Activated naive CD4-positive, alpha-beta T cell treated with anti-CD3 and anti-CD28 coated beads for 36 hours (primary cell): ENCODE measurements at places on chromosomes 2 and 18.

DNA sequence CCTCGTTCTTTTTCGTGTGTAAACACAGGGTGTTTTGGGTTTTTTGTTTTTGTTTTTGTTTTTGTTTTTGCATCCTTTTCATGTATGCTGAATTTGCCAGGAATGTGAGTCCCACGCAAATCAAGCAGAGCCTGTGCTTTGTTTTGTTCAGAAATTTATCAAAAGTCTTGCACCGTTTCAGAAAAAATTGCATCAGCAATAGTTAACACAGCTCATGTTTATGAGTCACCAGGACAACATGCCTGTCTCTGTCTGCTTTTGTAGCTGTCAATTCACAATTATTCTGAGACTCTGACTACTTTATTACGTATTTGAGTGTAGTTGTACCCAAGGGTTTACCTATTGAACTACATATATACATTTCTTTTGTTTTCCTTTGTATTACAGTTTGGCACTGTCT is 38.3 kb downstream of the MRPL44 start:
- no peak for DNase-seq

DNA sequence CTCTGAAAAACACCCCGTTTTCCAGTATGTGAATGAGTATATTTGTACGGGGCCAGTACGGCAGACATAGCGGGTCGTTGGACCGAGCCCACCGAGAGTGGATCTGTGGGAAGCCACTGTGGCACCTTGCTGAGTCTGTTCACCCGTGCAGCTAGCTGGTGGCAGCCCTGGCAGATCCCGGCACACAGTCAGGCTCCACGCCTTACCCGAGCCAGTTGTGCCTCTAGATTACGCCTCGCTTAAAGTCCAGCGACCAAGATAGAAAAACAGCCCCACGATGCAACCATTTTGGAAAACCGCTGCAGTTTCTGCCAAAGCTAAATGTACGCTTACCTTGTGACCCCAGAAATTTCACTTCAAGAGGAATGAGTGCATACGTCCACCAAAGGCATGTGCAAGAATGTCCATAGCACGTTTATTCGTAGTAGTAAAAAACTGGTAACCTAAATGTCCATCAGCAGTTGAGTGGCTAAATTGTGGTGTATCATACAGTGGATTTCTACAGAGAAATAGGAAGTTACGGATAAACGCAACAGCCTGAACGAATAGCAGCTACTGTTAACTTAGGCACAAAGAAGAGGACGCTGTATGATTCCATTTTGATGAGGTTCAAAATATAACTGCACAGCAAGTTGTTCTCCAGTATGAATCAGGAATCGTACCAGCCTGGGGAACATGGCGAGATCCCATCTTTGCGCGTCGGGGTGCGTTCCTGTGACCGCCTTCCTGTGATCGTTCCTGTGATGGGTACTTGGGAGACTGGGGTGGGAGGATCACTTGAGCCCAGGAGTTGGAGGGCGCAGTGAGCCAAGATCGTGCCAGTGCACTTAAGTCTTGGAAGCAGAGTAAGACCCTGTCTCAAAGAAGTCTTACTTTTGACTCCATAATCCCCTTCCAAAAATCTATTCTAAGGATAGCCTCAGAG is 688 bp upstream of the WDR33 start:
- no peak for DNase-seq

GRCh38 chr2:190080527-190081049 is 18.1 kb upstream of the MSTN start:
- no peak for DNase-seq

DNA sequence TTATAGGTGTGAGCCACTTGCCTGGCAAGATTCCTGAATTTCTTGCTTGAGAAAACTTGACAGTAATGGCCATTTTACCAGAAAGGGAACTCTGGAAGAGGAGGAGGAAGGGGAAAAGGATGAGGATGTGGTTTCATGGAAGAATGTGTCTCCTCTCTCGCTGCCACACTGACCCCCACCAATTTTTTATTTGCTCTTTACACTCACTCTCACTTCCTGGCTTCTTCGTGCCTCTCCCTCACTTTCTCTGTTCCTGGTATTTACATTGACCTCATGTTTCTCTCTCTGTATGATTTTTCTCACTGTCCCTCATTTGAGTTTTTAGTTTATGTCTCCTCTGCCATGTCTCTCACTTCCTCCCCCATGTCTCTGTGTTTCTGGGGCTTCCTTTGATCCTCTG is 134.5 kb upstream of the CAB39 start:
- DNase-seq, result peak; percentile 19

DNA sequence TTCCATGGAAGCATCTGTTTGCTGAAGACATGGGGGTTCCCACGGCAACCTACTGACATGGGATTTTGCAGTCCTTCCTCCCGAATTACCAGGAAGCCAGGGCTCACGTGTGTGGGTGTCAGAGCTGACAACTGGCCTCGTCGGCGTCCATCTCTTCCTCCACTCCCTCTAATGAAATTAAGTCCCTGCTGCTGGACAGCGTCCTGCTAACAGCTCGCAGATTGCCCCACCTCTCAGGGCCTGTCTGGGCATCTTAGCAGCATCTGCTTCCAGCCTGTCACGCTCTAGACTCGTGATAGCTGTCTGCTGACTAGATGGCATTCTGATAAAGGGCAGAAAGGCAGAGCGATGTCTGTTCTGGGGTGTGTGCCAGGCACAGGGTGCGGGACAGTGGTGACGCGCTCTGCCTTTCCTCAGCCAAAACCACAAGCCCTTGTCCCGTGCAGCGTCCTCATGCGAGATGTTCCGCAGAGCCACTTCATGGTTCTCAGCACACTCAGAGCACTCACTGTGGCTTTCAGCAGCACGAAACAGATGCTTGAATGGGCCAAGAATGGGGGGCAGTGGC is 161.1 kb downstream of the ARL4C start:
- peak; percentile 73 for DNase-seq

GRCh38 chr2:191636586-191636985 is 41.4 kb upstream of the NABP1 start:
- DNase-seq, result no peak

GRCh38 chr2:60872510-60872928 is 8.9 kb upstream of the REL start:
- DNase-seq, result no peak

GRCh38 chr2:60555783-60556139 is 2.3 kb upstream of the BCL11A start:
- DNase-seq, result no peak

- DNase-seq, result no peak
Observed at GRCh38 chr2:26925100-26925791, 45.2 kb upstream of the MAPRE3 start.

GRCh38 chr2:119251652-119252051 is 28.0 kb downstream of the STEAP3 start:
- DNase-seq, result no peak

DNA sequence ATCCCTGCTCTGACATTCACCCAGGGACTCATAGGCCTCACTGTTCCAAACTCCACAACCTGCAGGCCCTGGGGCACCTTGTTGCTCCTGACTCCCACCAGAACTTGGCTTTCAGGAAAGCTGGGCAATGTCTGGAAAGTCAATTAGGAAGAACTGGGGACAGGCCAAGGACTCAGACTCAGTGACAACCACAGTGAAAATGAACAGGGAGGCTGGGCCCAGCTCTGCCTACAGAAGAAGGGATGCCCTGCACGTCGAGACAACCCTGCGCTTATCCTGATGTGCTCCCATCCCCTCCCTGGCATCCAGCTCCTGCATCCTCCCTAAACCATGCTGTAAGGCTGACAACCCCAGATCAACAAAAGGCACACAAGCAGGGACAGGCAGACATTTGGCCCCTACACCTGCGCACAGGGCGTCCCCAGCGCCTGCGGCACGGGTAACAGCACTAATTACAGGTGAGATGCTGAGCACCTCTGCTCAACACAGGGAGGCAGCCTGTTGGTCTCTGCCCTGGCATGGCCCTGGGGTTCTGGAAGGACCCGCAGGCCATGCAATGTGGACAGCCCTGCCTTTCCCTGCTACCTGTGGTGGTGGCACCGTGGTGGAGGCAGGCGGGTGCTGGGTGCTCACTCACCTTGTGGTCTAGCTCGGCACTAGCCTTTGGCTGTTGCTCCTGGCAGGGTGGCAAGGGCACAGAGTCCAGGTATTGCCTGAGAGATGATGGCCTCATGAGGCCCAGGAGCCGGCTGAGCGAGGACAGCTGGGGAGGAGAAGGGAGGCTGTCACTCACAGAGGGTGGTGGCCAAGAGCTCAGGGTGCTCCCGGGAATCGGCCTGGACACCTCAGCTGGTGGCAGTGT is 23.6 kb upstream of the SEMA4C start:
- DNase-seq, result no peak

DNA sequence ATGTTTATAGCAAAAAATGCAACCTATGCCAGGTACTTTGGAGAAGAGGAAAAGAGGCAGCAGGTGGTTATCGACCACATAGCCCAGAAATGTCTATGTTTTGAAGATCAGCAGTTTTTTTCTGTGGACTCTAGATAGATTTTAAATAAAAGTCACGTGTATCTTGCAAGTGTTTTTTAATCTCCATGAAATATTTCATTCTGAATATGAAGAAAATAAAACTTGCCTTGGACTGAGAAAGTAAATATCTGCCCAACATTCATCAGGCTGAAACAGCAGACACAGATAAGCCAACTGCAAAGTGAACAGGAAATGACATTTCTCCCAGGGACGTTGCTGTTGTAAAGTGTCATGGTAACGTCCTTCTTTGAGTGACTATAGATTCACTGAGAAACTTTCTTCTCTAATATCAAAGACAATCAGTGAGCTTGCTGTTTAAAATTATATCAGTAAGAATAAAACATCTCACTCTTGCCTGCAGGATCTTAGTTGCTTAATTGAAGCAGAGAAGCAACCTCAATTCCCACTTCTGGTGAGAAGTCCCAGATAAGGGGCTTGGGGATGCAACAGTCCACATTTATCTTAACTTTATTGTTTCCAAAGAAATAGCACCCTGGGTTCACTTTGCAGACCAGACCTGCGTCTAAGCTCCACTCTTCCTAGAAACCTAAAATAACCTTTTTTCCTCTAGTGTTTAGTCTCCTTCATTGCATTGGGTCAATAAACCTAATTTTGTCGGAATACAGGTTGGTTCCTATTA is 6.3 kb downstream of the MYOM1 start:
- DNase-seq, result peak; percentile 38

DNA sequence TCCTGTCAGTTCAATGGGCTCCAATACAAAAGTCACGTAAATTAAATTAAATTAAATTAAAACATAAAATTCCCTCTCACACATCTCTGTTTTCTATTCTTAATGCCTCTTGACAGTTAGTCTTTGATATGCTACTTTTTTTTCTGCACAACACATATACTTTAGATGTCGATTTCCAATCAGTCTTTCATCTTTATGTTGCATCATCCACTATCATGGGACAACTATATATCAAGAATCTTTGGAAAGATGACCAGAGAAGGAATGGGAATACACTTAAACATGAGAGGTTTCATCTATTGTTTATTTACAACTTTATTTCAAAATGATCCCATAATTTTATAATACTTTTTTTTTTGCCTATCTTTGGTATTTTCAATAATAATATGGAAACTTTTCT is 733.3 kb upstream of the FANCL start:
- no peak for DNase-seq

- DNase-seq, result no peak
Observed at GRCh38 chr2:27105981-27106380, 12.9 kb downstream of the CGREF1 start.

- no peak for DNase-seq
Observed at GRCh38 chr2:72126186-72127100, 21.2 kb downstream of the CYP26B1 start.

GRCh38 chr2:20450201-20450999 is 3.5 kb downstream of the RHOB start:
- DNase-seq, result no peak

DNA sequence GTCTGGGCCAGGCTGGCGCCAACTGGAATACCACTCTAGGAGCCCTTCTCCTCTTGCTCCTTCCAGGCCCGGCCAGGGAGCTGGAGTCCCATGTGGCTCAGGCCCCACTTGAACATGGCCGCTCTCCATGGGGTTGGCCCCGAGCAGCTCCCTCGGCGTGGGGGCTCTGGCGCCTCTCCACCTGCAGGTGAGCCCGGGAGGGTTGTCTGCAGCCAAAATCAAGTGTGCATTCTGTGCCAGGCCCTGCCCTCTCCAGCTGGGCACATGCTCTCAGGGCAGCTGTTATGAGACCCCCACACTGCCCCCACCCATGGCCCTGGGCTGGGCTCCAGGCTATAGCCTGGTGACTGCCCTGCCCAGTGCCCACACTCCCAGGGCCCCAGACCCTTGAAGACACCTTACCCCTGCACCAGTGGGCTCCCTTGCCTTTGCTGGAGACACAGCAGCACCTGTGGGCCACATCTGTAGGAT is 45.8 kb upstream of the HS6ST1 start:
- no peak for DNase-seq

DNA sequence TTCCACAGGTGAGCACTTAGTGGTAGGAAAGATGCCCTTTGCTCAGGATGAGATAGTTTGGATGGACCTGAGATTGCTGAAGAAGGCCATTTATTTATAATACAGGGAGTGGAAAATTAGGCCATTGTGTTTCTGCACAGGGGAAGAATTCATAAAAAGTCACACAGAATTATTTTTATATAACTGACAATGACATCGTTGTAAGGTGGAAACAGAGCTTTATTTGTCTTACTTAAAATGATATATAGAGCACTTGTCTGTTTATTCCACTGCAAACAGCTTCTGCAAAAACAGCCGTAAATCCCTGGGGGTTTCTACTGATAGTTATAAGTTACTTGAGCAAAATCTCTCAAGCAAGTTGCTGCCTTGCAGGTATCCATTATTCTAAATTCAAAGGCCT is 158.1 kb upstream of the ZNF521 start:
- DNase-seq, result no peak

GRCh38 chr18:57529151-57529550 is 57.4 kb downstream of the FECH start:
- no peak for DNase-seq

GRCh38 chr2:173217116-173217840 is 137.4 kb upstream of the CDCA7 start:
- DNase-seq, result no peak

- DNase-seq, result no peak
Observed at GRCh38 chr2:119359774-119360173, 6.9 kb downstream of the C2orf76 start.

- DNase-seq, result no peak
Observed at GRCh38 chr2:113703386-113704299, 52.8 kb downstream of the SLC35F5 start.

DNA sequence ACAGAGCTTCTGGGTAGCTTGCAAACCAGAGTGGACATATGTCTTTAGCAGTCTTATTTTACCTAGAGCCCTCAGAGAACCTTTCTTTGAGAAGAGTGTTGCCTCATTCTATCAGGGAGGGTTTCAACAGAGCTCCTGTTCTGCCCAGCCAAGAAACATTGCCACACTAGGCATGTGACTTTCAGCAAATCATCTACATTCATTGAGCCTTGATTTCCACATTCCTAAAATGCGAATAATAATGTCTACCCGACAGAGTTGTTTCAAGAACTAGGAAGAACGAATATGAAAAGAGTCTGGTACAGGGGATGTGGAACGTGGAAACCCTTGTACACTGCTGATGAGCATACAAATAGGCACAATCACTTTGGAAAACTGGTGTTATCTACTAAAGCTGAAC is 7.8 kb upstream of the PRKAG3 start:
- DNase-seq, result no peak
